ENCODE measurements at places on chromosomes 2 and 18.

DNA sequence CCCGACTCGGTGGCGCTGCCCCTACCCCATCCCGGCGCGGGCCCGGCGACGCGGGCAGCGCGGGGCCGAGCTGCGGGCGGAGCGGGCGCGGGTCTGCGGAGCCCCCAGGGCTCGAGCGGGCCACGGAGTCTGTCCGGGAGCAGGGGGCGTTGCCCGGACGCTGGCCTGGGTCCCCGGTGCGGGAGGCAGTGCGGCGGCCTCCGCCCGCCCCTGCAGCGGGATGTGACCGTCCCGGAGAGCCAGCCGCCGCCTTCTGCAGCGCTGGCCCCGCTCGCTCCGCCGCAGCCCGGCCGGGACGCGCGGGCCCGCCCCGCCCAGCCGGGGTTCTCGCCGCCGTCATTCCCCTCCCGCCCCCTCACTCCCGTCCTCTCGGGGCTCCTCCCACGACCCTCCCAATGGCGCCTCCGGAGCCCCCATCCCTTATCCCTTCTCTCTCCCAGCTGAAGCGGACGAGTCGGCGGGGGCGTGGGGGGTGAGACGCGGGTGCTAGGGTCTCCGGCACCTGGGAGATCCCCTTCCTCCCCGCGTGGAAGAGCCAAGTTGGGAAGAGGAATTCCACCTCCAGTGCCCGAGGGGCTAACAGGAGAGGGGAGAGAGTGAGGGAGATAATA, at the start of gene FNDC4:
Gene FNDC4 (minus strand): TSS at position 257 of the 611 bp plus-strand sequence. CDS start 521 bp downstream, outside the sequence.
- DNase-seq = no peak

DNA sequence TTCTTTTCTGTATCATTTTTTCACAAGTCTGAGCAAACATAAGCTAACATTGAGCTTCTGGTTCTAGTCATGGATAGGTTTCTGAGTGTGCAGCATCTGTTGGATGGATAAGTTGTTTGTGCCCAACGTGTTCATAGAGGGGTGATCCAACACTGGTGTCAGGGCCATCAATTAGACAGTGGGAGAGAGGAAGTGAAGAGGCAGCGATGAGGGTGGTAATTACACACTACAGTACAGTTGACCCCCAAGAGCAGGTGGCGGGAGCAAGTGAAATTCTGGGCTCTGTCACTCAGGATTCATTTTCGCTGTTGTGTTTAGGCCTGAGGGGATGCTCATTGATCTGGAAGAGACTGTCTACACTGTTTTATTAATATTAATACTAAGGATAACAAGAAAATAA, 180.0 kb upstream of the CXCR4 start:
- no peak for DNase-seq

DNA sequence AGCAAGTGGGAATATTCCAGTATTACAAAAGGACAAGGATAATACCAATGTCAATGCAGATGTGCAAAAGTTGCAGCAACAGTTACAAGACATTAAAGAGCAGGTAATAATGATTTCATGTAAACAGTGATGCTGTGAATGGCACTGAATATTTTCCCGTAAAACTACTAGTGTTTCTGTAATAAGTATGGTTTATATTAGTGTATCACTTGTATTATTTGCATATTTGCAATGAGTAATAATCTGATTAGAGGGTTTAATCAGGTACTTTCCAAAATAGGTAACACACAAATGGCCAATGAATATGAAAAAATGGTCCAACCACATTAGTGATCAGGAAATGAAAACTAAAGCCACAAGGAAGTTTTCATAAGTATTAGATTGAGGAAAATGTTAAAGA, 118.0 kb downstream of the MIB1 start:
- DNase-seq = no peak

GRCh38 chr2:149020432-149020851, 18.1 kb upstream of the LYPD6B start:
- DNase-seq = no peak

- no peak for DNase-seq
These were observed 167.9 kb downstream of the CCDC102B start for GRCh38 chr18:68965817-68966216.

- DNase-seq = no peak
These were observed 335.9 kb upstream of the NT5C1B start for GRCh38 chr2:18925296-18925695.

- DNase-seq = no peak
These were observed 6.8 kb downstream of the MBD2 start for GRCh38 chr18:54217624-54218023.

DNA sequence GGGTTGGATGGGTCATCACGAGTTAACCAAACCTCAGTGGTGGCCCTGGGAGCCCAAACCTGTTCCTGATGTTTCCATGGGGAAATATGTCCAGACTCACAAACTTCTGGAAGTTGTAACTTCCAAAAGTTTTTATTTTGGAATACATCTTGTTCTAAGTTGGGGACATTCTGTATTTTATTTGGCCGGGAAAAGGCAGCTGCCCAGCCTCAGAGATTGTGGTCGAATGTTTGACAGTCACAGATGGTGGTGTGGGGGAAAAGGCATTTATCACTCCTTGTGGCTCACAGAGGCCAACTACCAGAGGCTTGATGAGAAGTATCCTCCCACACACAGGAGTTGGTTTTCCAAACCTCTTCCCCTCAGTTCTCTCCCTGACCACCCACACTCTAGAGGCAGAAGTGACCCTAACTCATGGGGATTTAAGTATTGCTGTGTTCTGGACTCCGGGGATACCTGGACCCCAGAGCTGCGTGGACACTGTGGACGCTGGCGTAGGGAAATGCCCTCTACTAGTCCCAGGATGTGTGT, 124.7 kb upstream of the PPP1CB start:
- DNase-seq = no peak

DNA sequence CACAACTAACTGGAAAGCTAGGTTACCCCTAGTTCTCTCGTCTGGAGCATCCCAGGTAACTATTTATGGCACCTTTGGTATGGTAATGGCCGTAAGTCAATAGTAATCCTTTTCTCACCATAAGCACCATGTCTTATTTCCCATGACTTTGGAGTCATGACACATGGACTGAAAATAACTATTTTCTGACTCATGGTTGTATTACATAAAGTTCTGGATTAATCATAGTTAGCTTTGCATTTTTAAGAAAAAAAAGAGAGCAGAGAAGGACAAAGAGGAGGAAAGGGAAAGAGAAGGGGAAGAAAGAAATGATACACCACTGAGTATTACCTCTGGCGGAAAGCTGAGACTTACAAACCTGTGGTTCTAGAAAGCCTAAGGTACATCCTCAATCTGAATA, 99.3 kb downstream of the BIN1 start:
- DNase-seq = no peak

DNA sequence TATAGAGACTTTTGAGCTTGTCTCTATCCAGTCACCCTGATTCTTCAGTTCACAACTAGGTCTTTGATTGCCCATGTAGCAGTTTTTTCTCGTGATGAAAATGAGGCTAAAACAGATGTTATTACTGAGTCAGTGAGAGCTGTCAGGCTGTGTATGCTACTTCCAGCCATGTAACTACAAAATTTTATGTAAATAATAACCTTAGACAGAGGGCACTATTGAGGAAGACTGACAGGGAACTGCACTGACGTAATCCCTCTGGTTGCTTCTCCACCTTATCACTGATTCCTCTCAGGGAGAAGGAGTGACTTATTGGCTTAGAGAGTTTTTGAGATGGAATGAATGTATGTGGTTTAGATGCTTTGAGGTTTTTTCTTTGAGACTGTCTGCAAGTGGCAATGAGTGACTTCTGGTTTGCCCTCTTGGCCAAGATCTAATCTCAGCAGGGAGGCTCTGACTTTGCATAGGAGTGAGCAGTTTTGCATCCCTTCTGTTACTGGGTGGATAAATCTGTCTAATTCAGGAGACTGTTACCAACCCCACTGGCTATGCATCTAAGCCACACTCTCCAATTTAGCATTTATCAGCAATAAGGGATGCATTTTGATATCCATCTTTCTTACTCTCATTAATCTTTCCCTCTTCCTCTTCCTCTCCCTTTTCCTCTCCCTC, 555.2 kb upstream of the FANCL start:
- no peak for DNase-seq

DNA sequence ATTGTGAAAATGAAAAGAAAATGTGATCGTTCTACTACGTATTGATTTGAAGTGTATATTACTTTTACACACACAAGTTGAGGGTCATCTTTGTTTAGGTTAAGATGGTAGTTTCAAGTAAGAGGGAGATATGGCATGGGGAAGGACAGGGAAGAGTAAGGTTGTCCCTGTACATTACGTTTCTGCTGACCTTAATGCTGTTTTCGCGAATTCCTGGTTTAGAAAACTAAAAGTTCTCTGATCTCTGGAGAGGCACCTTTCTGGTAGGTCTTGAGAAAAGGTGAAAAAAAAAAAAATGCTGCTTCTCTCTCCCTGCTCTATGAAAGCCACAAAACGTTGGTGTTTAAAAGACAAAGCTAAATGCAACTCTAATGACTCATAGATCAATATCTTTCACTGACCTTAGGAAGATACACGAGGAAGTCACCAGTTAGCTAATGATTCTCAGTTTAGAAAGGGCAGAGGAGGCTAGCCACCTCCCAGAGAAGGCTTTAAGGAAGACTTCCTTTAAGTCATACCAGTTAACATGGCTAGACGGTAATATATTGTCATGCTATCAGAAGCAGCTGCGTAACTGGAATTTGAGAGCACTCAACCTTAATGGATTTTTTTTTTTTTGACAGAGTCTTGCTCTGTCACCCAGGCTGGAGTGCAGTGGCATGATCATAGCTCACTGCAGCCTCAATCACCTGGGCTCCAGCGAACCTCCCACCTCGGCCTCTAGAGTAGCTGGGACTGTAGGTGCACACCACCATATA, 13.2 kb downstream of the TXNDC2 start:
- DNase-seq = no peak

DNA sequence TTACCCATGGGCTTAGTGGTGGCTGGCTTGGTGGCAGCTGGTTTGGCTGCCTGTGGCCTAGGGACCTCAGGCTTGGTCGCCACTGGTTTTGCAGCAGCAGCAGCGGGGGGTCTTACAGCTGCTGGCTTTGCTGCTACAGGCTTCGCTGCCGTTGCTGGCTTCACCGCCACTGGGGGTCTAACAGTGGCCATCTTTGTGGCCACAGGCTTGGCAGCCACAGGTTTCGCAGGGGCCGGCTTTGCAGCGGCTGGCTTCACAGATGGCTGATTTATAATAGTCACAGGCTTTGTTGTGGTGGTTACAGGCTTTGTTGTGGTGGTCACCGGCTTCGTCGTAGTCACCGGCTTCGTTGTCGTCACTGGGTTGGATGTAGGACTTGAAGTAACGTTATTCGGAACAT, 77.8 kb downstream of the COL6A3 start:
- DNase-seq = no peak

GRCh38 chr2:42494355-42495233, 812 bp upstream of the KCNG3 start:
- DNase-seq = no peak

DNA sequence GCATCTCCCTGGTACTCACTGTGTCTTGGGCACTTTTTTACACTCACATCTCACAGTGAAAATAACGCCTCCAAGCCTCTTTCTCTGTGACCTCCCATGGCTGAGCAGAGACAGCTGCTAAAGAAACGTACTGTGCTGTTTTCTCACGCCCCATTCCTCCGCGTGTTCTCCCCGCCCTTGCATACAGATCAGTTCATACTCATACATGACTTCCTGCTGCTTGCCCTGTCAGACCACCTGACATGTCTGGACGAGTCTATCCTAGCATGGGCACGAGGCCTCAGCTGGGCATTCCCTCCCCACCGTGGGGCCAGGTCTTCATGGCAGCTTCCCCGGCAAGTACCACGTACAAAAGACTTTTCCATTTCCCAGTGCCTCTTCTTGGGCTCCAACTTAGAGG, 21.2 kb upstream of the IL1A start:
- no peak for DNase-seq

- DNase-seq = no peak
These were observed 28.1 kb downstream of the TMEM163 start for GRCh38 chr2:134690629-134691215.

DNA sequence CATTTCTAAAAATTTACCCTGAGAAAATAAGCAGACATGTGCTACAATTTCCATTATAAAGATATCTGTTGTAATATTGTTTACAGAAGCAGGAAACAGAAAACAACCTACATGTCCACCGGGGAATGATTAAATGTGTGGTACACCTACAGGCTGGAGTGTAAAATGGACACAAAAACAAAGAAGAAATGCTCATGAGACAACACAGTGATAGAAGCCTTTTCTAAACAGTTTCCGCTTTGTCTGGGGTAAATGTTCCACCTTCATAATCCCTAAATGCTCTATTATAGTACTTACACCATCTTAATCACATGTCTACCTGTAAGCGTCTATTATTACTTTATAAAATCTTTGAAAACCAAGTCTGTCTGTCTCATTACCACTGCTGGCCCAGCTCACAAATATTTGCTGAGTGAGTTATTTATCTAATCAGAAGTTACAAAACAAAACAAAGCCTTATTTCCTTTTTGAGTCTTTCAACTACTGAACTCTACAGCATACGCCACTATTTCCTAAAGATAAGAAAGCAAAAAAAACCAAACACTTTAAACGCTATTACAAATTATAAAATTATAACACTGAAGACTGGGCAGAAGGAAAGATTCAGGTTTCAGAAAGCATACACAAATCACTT, 95.3 kb downstream of the PIGN start:
- DNase-seq = no peak

DNA sequence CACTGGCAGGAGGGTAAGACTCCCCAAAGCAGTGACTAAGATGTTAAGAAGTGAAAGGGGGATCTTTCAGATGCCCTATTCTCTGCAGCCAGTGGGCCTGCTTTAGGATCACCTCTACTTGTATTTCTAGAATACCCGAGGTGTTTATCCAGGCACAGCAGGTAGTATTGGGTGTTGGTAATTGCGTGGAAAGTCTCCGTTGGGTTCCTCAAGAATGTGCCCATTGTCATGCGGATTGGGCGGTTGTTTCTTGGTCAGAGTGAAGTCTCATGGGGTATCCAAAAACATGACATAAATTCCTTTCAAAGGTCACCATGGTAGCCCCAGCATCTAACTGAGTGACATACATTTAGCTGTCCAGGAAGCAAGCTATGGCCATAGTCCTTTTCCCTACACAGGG, 308.8 kb downstream of the RPIA start:
- DNase-seq = no peak

- DNase-seq = no peak
These were observed 589.4 kb upstream of the SYT4 start for GRCh38 chr18:43866696-43867095.

- DNase-seq = no peak
These were observed 3.7 kb downstream of the TNFRSF11A start for GRCh38 chr18:62328586-62329525.

- DNase-seq = no peak
These were observed 9.7 kb downstream of the IL1RN start for GRCh38 chr2:113136828-113137775.

DNA sequence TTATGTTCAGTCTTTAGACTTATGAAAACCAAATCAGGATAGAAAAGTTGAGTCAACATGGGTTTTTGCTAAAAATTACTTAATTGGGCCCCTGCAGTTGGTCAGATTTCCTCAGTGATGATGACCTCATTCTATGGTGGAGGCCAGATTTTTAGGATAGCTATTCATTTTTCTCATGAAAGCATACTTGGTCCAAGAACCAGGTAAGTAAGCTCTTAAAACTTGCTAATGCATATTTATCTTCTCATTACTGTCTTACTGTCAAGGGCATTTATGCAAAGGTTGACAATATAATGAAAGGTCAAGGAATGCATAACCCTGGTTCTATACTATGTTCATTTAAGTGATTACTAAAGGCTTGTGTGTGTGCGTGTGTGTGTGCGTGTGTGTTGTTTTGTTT, 650.6 kb downstream of the SATB2 start:
- DNase-seq = no peak

All from cortex of kidney (tissue), 1 donor.